ENCODE measurements at places on chromosomes 3 and 15.

DNA sequence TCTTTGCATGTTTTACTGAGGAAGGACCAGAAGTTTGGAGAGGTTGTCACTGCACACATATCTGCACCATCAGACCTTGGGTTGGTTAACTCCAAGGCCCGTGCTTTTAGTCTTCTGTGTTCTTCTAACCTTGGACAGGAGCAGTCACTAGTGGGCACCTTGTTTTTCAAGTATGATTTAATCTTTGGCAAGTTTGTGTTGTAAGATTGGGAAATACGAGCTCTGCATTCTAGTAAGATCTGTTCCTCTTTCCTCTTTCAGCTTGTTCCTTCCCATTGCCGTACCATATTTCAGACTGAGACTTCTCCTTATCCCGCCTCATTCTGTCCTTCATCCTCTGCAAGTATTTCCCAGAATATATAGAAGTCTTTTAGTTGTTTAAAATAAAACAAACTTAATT, 5.1 kb downstream of the TMOD2 start:
- no peak for DNase-seq

DNA sequence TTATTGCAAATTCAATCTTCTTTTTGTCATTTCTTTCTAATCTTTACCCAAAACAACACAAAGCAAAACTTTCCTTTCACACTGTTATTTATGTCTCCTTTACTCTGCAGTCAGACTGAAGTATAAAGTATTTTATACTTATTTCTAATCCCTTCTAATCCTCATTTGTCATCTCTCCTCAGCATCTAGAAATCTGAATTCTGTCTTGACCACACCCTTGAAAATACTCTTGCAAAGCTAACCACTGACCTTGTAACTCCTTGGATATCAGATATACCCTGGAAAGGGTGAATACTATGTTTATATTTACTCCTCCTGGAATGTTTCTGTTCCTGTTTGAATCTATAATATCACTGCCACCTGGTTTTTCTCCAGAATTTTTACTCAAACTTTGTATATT, 481.1 kb downstream of the ZNF385D start:
- DNase-seq = no peak

DNA sequence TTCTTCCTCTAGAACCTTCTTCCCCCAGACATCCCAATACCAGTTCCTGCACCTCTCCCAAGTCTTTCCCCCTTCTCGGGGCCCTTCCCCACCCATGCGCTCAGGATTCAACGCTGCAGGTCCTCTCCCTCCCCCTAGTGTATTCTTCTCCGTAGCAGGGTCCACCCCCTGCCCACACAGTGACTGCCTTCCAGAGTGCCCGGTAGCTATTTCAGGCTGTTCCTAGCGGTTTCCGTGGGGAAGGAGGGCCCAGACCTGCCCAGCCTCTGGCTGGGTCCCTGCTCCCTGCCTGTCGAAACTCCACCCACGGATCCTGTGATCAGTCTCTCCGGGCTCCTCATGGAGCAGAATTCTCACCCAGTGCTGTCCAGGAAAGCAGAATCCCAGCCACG, 45.2 kb upstream of the SEC61A1 start:
- DNase-seq = no peak

GRCh38 chr3:102505542-102505941, 70.7 kb downstream of the ZPLD1 start:
- DNase-seq = no peak

- no peak for DNase-seq
Observed at GRCh38 chr15:68241088-68241935, 11.8 kb upstream of the CLN6 start.

- DNase-seq = peak; percentile 48
Observed at GRCh38 chr15:47987908-47988532, 132.8 kb upstream of the SLC24A5 start.

DNA sequence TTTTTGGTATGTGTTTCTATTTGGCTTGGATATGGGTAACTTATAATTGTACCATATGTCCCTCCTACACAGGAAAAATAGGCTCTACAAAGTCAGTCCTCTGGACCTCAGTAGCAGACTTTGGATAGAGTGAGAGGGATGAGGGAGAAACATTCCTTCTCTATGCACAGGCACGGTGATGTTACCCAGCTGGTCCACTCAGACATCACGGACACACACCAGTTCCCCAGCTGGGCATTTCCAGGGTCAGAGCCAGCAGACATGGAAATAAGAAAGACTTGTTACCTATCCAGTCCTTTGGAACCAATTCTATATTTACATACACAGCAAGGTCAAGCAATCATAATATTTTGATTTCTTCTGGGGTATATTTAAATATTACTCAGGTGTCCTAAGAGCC, 433.1 kb upstream of the KCNMB2 start:
- no peak for DNase-seq

DNA sequence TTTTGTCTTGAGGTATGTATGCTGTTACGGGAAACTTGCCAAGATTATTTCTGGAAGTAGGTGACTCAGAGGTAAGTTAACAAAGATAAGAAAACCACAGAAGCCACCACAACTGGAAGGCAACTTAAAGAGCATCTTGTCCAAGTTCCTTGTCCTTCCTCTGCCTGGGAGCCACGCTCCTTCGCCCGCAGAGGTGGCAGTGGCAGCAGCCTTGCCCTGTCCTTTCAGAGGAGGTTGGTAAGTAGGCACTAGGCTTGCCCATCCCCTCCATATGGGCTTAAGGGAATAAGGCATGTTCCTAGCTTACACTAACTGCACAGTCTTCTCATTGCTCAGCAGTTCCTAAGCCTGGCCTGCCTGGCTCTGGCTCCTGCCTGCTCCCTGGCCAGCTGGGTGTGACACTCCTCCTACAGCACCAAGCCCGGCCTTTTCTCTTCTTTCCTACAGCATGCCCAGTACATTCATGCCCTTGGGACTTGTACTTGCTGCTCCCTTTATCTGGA, 48.0 kb upstream of the RAB6B start:
- DNase-seq = peak; percentile 54

- DNase-seq = peak; percentile 22
Observed at GRCh38 chr3:66450390-66451022, 50.3 kb downstream of the LRIG1 start.

DNA sequence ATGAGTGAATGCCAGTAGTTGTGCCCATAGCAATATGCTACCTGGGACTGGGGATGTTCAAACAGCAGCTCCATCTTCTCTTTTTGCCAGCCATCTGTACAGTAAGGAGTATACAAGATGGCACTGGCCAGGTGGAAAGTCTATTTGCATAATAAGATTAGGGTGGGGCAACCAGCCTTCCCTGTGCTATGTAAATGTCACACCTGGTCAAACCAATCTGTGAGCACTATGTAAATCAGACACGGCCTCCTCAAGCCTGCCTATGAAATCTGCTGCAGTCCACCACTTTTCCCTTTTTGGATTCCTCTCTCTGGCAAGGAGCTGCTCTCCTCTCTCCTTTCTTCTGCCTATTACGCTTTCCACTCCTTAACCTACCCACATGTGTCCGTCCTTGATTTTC, 53.0 kb downstream of the C3orf80 start:
- DNase-seq = no peak

DNA sequence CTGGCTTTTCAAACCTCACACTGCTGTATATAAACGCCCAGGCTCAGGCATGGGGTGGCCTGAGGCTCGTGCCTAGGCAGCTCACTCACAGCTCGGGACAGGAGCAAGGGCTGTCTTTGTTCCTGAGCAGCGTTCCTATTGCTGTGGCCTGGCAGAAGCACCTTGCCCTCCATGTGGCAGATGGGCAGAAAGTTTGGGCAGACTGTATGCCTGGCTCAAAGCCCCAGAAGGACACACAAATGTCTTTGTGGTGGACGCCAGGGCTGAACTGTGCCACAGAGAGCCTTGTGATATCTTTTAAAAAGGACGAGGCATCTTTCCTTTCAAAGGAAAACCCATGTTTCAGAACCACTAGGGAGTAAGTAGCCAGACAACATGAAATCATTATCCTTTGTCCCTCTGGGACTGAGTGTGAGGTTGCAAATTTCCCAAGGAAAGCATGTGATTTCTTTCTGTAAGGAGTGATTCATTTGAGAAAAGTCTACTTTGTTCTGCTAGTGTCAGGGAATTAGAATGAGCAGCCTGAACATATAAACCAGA, 29.3 kb upstream of the UBE2E1 start:
- no peak for DNase-seq

- no peak for DNase-seq
Observed at GRCh38 chr3:195023989-195024388, 247.0 kb downstream of the XXYLT1 start.

DNA sequence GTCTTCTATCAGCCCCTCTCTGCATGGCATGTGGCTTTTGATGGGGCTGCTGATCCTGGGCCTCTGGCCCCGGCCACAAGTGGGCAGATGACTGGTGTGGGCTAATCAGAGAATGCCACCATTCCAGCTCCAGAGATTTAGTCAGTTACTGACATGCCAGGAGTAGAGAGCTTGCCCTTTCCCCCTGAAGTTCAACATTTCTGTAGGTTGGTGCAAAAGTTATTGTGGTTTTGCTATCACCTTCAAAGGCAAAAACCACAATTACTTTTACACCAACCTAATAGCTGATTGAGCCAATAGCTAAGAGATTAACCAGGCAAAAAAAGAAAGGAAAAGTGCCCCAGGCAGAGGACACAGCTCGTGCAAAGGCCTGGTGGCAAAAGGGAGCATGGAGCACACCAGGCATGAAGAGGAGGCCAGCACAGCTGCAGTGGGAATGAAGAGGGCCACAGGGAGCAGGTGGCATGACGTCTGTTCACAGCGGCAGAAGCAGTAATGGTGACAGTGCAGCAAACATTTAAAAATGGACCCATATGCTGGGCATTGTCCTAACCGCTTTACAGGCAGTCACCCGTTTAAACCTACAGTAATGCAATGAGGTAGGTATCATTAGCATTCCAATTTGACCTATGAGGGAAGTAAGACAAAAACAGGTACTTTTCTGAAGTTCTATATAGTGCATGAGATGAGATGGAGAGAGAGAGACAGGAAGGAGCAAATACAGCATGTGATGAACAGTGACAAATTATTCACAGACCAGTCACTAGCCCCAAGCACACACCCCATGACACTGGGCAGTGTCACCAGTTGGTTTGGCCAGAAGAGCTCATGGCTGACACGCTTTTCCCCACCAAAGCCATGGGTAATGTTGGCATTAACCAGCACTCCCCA, 373.0 kb upstream of the PROK2 start:
- DNase-seq = no peak
